ENCODE measurements at places on chromosomes 1 and 21.

DNA sequence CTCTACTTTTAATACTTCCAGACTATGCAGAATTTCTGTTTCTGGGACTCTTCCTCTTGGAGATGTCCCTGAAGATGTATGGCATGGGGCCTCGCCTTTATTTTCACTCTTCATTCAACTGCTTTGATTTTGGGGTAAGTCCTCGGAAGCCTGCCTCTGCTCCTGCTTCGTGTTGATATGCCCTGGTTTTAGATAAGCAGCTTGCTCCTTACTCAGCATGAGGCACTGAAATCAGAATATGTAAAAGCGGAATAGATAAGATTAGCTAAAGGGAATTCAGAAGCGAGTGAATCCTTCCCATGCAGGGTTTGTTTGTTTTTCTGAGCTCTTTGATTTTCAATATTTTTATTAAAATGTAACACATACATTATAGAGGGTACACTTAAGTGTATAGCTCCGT, 234.7 kb downstream of the CACNA1E start:
- no peak for DNase-seq

DNA sequence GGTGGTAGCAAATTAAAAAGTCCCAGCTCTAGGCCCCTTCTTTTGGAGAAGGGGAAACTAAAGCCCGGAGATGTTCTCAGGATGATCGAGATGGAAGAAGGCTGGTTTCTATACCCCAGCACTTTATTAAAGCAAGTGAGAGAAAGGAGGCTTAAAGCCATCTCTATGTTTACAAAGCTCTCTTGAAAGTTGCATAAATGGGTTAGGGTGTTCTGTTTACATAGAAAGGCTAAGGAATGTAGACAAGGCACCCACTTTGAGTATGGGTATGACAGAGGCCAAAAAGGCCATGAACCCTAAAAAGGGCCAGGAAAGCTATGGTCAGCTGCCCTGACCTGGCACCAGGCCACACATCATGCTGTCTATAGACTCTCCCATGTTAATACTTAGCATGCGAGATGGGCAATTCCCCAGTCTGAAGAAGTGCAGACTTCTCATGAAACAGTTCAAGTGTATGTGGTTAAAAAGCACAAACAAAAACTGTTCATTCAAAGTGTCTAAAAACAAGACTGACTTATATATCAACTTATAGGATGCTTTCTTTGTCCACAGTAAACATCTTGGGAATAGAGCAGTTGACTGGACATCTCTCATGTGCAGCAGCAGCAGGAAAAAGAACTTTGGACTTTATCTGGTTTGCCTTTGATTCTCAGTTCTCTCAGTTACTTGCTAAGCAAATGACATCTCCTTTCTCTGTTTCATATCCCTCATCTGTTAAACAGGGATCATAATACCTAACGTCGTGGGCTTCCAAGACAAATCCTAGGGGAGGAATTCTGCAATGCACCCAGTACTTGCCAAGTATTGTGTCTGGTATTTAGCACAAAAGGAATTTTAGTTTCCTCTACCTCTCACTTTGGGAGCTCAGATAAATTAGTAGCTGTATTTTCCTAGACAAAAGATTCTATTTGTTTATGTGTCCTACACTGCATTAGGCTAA, 521.6 kb downstream of the PLPP3 start:
- no peak for DNase-seq

DNA sequence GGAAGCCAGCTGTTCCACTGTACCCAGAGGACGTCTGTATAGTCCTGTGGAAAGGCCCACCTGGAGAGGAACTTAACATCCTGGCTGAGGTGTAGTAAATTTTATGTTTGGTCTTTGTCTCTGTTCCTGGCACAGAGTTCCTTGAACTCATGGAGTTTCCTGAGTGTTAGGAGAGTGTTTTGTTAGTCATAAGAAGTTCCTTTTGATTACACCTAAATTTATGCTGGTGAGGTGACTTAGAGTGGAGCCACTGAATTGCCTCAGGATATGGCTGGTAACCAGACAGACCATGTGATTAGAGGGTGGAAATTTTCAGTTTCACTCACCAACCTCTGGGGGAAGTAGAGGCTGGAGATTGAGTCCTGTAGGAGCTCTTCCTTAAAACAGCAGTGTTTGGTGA, 57.9 kb downstream of the RASAL2 start:
- DNase-seq: no peak

GRCh38 chr1:119862276-119862675, 34.0 kb downstream of the ADAM30 start:
- no peak for DNase-seq

DNA sequence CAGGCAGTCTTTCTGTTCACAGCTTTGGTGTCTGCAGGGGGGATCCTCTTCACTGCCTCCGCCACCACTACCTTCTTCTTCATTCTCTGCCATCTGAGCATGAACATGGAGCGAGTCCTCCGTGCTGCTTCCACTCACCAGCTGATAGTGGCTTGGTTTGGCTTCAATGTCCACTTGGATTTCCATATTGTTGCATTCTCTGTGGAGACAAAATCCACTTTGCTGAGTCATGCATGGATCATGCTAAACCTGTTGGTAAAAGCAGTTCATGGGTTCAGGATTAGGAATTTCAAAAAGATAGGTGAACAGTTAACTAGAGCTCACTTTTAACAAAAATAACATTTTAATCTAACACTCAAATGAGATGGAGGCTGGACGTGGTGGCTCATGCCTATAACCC, 27.5 kb downstream of the RNF19B start:
- no peak for DNase-seq

- no peak for DNase-seq
Observed at GRCh38 chr1:213899413-213899812, 88.4 kb upstream of the PROX1 start.

- DNase-seq: no peak
Observed at GRCh38 chr1:1630965-1631781, 800 bp upstream of the MMP23B start.

Measured in stimulated activated effector memory CD8-positive, alpha-beta T cell treated with anti-CD3 and anti-CD28 coated beads, Interleukin-12 subunit alpha, Interleukin-12 subunit beta, amount 100 ng/mL, for 72 hours (primary cell).